ENCODE measurements at places on chromosomes 1 and 21. TPM values are rescaled to one million over a fixed set of nuclear protein-coding genes. Genes with fewer than 3 reads are reported as not detected.

PHF13 gene
- 9.9 TPM for total RNA-seq

DNA sequence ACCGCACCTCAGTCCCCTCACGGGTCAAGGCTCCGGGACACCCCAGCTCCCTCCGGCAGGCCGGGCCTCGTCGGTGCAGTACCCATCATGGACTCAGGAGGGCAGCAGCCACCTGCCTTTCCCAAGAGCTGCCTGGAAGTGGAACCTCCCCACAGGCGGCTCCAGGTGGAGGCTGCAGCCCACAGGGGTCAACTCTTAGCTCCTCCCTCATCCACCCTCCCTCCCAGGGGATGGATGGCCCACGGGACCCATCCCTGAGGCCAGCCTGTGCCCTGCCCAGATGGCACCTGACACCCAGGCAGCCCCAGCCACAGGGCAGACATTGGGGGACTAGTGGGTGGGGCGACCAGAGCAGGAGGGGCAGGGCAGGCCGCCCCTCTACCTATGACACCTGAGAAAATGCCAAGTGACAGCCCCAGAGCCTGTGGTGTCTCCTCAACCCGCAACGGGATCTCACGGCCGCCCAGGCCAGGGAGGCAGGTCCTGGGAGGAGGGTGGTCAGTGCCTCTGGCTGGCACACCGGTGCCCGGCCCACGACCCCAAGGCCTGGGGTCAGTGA is 1.2 kb upstream of the ARHGEF16 start:
- DNase-seq: peak; percentile 49

- DNase-seq: no peak
These were observed 8.1 kb upstream of the RCC2 start for GRCh38 chr1:17447501-17447992.

FAM3B gene
- total RNA-seq: not detected

DNA sequence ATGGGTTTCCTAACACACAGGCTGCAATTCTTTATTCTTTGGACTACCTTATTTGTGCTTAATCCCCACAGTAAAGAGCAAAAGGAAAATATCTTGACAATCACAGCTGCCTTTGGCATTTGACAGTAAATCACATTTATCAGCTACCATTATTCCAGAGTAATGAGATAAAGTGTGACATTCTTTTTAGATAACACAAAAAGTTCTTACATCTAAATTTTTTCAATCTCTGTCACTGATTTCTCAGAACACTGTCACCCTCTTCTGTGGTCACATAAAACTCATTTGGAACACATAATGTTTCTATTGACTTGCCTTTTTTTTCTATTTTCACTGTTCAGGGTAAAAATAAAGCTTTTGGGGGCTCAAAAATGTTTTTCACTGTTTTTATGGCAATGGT is 484.6 kb downstream of the LTN1 start:
- no peak for DNase-seq

DNA sequence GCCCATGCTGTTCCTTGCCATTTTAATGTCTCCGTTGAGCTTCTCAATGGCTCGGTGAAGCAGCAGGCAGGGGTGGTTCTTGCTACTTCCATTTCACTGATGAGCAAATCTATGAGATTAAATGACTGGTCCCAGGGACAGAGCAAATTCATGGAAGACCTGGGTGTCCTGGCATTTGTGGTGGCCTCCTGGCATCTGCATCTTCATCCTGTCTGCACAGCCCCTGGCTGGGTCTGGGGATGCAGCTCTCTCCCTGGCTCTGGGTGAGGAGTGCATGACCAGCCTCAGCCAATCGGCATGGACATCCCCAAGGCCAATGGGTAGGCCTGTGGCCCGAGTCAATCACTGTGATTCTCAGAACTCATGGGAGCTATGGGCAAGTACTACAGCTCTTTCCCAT is 261.7 kb downstream of the KCNJ6 start:
- no peak for DNase-seq

GCSAML gene
- not detected for total RNA-seq

DNA sequence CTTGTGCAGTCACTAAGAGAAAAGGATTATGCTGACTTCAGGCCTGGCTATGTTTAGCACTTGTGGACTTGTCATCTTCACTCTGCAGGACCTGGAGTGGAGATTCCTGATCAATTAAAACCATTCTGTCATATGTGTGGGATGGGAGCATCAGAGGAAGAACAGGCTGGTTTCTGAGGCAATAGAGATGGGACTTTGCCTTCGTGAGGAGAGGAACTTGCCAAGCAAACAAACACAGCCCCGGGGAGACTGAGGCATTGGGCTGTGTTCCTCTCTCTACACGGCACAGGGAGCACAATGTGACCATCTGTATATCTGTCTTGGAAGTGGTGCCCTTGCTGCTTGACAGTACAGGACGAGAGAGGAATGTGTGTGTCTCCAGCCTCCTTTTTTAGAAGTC is 23.1 kb downstream of the VASH2 start:
- no peak for DNase-seq

DNA sequence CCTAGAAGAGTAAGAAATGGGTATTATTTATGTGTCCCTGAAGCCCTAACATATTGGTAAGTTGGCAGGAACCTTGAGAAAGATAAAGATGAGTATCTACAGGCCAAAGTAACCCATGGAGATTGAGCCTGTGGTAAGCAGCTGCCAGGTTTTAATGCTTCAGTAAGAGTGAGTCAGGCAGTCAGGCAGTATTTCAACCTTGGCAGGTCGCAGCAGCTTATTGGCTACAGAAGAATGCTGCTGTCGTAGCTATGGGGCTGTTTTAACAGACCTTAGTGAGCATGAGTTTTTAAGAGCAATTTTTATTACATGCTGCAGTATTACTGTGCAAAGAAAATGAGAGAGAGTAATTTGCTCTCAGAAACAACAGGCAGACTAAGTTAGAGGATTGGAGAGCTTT is 10.3 kb upstream of the SLC30A10 start:
- DNase-seq: peak; percentile 52

PCP4L1 gene
- 0.26 TPM for total RNA-seq

PYCR2 gene
- total RNA-seq: 35.3 TPM

DNA sequence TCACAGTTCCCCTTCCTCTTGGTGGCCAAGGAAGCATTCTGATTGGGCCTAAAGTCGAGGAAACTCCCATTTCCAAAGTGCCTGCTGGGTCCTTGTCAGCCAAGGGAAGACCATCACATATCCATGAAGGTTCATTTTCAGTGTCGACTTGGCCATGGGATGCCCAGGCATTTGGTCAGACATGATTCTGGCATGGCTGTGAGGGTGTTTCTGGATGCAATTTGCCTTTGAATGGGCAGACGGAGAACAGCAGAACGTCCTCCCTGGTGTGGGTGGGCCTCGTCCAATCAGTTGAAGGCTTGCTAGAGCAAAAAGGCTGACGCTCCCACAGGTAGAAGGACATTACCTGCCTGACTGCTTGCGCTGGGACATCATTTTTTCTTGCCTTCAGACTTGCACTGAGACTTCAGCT is 48.3 kb upstream of the LBR start:
- no peak for DNase-seq

DNA sequence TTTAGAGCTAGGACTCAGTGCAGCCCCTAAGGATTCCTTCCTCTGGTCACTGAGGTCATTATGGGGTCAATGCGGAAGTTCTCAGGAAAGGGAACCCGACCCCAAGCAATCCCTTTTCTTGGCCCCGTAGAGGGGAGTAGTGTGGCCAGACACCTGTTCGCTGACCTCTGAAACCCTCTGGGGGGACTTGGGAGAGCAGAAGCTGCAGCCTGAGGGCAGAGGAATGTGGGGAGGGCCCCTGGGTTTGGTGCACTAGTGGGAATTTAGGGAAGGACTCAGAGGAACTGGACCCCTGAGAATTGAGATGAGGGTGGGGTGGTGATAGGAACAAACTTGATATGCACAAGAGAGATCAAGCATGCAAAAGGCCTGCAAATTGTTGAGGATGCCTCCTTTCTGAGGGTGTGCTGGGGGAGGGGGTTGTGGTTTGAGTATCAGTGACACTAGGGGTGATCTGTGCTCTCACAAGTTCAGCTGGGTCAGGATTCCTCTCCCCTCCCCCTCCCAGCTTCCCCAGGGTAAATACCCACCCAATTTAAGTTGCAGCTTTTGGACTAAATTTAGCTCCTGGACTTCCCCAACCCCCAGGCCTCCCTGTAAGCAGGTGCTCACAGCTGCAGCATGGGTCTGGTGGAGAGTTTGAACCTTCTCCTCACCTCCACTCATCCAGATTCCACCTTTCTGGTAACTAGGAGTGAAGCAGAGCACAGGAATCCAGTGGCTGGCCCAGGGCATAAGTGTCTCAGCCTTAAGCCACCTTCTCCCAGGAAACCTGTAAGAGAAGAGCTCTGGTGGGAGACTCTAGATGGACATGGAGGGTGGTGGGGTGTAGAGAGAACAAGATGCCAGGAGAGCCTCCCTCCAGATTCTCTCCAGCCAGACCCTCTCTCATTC is 13.5 kb downstream of the ADAMTSL4 start:
- DNase-seq: no peak

ASB17 gene
- not detected for total RNA-seq

DNA sequence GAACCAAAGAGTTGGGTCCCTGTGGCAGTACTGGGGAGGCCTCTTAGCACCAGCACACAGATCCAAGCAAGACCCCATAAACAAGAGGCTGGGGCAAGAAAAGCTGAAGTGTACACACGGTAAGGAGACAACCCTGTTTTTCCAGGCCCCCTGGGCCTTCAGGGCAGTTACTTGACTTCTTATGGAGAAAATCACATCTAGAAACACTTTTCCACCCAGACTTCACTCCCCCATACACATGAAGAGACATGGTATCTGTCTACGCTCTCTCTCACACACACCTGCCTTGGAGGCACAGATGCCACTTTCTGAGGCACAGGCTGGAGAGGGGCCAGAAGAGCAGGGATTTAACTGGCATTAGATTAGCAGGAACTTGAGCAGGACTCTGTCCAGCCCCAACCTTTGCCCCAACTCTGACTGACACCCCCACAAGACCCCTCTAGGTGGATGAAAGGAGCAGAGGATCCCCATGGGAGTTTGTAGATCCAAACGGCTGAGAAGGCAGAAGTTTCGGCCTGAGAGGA is 2.2 kb downstream of the CERS2 start:
- DNase-seq: no peak

- no peak for DNase-seq
These were observed 144.1 kb downstream of the OMA1 start for GRCh38 chr1:58402444-58402843.

GRCh38 chr1:183032122-183032921 is 9.1 kb downstream of the LAMC1 start:
- DNase-seq: no peak

- no peak for DNase-seq
These were observed 2.2 kb downstream of the PAQR6 start for GRCh38 chr1:156245451-156246232.

DNA sequence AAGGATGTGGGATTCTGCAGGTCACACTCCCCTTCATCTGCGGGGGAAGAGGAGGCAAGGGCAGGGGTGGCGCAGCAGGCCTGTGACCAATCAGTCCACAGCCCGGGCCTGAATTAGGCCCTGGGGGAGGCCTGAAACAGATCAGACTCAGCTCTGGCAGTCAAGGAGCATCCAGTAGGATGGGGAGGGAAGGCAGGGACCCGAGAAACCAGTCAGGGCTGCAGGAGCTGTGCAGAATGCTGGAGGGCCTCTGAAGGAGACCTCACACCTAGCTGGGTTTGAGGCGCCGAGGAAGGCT is 12.7 kb downstream of the TNNT2 start:
- DNase-seq: no peak

GRCh38 chr1:43887748-43888147 is 45.9 kb upstream of the ARTN start:
- no peak for DNase-seq

GRCh38 chr1:8816264-8816663 is 1.2 kb downstream of the RERE start:
- peak; percentile 74 for DNase-seq

WNT3A gene
- total RNA-seq: not detected

DNA sequence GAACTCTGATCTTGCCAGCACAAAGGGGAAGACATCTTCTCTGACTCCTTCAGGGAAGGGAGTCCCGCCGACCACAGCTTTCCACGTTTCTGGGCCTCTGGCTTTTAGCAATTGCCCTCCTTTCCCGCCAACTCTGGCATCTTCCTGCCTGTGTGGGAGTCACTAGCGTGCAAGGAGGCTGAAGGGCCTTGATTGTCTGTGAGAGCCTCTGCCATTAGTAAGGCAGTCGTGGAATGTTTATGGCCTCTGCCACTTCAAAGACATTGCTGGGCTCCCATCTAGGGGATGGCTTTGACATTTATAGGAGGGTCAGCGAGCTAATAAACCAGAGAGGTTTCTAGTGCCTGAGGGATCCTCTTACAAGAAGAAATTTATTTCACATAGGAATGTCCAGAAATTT is 14.3 kb upstream of the PROK1 start:
- DNase-seq: no peak
